ENCODE measurements at places on chromosomes 4 and X.
A peak's percentile ranks its signal among the peaks of the same experiment; 100 is the strongest.

- DNase-seq: no peak
Observed at GRCh38 chr4:12408364-12408763, 979.7 kb upstream of the HS3ST1 start.

GRCh38 chr4:71550220-71551165 lies 211.7 kb downstream of the SLC4A4 start:
- peak; percentile 72 for DNase-seq

DNA sequence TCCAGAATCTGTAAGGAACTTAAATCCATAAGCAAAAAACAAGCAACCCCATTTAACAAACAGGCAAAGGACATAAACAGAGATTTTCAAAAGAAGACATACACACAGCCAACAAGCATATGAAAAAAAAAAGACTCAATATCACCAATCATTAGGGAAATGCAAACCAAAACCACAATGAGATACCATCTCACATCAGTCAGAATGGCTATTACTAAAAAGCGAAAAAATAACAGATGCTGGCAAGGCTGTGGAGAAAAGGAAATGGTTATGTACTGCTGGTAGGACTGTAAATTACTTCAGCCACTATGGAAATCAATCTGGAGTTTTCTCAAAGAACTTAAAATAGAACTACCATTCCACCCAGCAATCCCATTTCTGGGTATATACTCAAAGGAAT lies 156.8 kb upstream of the RADX start:
- DNase-seq: no peak

- DNase-seq: no peak
Observed at GRCh38 chr4:113960684-113961321, 18.6 kb downstream of the ARSJ start.

GRCh38 chrX:110180928-110181310 lies 137.0 kb downstream of the AMMECR1 start:
- DNase-seq: peak; percentile 49

DNA sequence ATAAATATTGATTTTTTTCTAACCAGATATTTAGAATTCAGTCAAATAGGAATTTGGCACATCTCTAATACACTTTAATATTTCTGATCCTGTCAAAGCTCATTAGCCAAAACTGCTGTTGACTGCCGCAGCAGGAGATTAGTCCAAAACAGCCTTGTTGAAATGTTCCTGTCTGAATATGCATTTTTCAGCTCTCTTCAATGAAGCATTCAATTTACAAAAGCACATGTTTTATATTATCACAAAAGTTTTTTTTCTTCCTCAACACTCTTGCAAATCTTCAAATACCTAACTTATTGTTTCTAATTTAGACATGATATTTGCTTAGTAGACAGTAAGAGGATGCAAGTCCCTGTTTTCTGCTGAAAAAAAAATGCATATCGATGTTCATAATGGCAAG lies 140.9 kb downstream of the SPATA18 start:
- no peak for DNase-seq

DNA sequence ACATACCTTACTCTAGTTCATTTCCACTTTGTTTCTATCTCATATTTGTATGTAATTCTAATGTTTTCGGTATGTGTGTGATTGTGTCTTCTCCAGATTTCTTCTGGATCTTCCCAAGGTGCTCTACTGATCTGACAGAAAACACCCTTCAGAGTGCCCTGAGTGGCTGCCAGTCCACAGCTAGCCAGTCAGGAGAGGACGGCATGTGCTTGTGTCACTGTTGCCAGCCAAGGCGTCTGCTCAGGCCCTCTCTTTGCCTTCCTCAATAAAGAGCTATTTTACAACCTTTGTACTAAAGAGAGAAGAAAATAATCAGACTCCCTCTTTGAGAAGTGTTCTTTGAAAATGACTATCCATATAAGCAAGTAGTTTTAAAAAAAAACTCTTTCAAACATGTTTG lies 29.0 kb downstream of the CD99L2 start:
- no peak for DNase-seq

GRCh38 chrX:39946822-39947221 lies 150.9 kb downstream of the BCOR start:
- peak; percentile 80 for DNase-seq

DNA sequence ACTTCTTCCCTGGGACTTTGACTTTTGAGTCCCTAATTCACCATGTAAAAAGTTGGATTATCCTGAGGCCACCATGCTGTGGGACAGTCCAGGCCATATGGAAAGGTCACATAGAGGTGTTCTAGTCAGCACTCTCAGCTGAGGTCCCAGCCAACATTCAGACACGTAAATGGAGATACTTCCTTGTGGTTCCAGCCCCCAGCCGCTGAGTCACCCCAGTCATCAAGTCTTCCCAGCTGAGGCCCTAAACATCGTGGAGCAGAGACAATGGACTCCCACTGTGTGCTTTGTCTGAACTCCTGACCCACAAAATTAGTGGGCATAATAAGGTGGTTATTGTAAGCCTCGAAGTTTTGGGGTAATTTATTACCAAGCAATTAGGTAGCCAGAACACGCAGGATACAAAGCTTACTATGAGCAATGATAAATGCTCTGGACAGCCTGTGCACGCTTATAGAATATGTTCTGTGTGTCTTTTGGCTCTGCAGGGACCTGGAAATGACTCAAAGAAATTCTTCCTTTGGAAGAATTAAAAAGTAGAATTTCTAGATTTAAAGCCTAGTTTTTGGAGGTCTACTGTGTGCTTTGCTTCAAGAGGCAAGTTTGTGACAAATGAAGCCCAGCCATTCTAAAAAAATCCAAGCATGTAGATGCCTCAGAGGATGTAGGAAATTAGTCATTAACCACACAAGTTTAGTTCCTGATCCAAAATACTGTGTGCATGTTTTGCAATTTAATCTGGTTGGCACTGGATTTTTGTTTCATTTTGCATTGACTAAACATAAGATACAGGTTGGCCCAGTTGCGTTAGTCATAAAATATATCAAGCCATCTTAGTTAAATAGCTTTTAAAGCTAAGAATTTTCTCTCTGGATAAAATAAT lies 33.2 kb upstream of the SLC9A7 start:
- peak; percentile 95 for DNase-seq

GRCh38 chrX:44431194-44431593 lies 87.7 kb upstream of the EFHC2 start:
- DNase-seq: peak; percentile 41

Data from astrocyte (in vitro differentiated cells and primary cell).